ENCODE measurements at places on chromosomes 1 and 21.
A peak's percentile ranks its signal among the peaks of the same experiment; 100 is the strongest.

DNA sequence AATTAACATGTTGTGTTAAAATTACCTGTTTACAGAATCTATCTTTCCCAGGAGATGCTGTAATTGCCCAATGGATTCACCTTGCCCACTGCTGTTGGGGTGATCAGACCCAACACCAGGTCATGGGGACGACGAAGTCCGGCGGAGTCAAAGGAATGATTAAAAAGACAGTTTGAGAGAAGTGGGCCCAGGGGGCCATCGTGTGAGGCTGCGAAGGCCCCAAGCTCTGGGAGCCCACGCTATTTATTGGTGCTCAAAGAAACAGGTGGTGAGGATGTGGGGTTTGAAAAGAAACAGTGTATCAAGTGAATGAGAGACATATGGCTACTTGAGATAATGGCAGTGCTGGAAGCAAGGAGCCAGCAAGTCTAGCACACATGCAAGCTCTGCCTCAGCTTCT, 16.3 kb upstream of the L1TD1 start:
- H3K36me3 ChIP-seq, result no peaks in the 10 kb centered on the region
- no peak overlapping the region for H3K27ac ChIP-seq
- peaks cover 9% of the 10 kb centered on the region for H3K27me3 ChIP-seq
- H3K4me3 ChIP-seq, result no peak overlapping the region
- no peaks in the 10 kb centered on the region for H3K4me1 ChIP-seq

GRCh38 chr21:44272284-44272858, 10.7 kb upstream of the DNMT3L start:
- no peaks in the 10 kb centered on the region for H3K36me3 ChIP-seq
- H3K27me3 ChIP-seq, result no peaks in the 10 kb centered on the region
- no peak overlapping the region for H3K27ac ChIP-seq

DNA sequence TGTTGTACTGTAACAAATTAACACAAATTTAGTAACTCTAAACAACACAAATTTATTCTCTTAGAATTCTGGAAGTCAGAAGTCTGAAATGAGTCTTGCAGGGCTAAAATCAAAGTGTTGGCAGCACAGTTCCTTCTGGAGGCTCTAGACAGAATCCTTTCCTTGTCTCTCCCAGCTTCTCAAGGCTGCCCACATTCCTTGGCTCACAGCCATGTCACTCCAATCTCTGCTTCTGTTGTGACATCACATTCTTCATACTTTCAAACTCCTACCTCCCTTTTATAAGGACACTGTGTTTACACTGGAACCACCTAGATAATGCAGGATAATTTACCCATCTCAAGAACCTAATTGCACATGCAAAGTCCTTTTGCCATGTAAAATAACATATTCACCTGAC, 225.0 kb upstream of the PRMT6 start:
- no peaks in the 10 kb centered on the region for H3K36me3 ChIP-seq
- no peak overlapping the region for H3K27ac ChIP-seq
- no peak for DNase-seq
- H3K4me3 ChIP-seq, result no peak overlapping the region

GRCh38 chr1:100034470-100034869, 64.7 kb downstream of the SLC35A3 start:
- H3K27ac ChIP-seq, result no peak overlapping the region
- no peak overlapping the region for H3K4me3 ChIP-seq

- H3K27ac ChIP-seq, result peak overlapping the region; percentile 64
- H3K4me1 ChIP-seq, result peaks cover 11% of the 10 kb centered on the region
- no peak overlapping the region for H3K4me3 ChIP-seq
- H3K36me3 ChIP-seq, result peaks cover 38% of the 10 kb centered on the region
- H3K27me3 ChIP-seq, result no peaks in the 10 kb centered on the region
- no peak for DNase-seq
These were observed 20.4 kb upstream of the SRSF4 start for GRCh38 chr1:29202053-29202452.

DNA sequence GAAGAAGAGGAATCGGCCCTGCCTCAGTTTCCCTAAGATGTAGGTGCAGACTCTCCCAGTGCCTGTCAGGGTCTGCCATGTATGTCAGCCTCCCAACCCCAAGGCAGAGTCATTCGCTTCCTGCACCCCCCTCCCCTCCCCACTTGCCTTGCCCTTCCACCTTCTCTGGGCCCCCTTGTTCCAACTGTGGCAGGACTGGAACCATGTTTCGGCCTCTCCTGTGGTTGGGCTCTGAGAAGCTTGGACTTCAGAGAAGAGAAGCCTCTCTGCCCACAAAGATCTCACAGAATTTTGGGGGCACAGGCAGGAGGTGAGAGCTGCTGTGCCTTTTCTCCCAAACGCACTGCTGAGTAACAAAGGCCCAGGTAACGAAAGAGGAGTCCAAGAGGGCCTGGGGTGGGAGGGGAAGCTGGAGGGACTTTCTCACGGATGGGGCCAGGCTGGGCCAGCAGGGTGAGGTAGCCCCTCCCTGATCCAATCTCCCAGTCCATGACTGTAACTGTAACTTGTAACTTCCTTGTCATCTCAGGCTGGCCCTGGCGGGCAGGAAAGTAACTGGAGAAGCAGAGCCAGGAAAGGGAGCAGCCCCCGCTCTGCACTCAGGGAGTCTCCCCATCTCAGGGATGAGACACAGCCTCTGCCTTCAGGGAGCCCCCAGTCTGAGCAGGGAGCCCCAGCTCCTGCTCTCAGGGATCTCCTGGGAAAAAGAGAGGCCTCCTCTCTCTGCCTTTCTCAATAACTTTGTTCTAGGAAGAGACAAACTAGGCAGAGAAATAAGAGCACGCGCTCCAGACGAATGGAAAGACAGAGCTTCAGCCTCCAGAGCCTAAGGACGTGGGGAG, 11.3 kb downstream of the CRABP2 start:
- no peak for DNase-seq
- H3K4me3 ChIP-seq, result no peak overlapping the region
- H3K27me3 ChIP-seq, result peaks cover 10% of the 10 kb centered on the region
- no peak overlapping the region for H3K27ac ChIP-seq
- H3K36me3 ChIP-seq, result no peaks in the 10 kb centered on the region

GRCh38 chr1:246875041-246876026, 56.4 kb downstream of the AHCTF1 start:
- H3K27me3 ChIP-seq, result no peaks in the 10 kb centered on the region
- H3K4me3 ChIP-seq, result no peak overlapping the region
- H3K27ac ChIP-seq, result no peak overlapping the region
- H3K4me1 ChIP-seq, result peaks cover 11% of the 10 kb centered on the region

- H3K36me3 ChIP-seq, result no peaks in the 10 kb centered on the region
- DNase-seq, result no peak
- H3K4me3 ChIP-seq, result no peak overlapping the region
- peaks cover 6% of the 10 kb centered on the region for H3K27me3 ChIP-seq
These were observed 2.2 kb downstream of the RAB3B start for GRCh38 chr1:51988254-51988653.

- H3K27me3 ChIP-seq, result no peaks in the 10 kb centered on the region
- H3K27ac ChIP-seq, result no peak overlapping the region
- H3K4me1 ChIP-seq, result no peaks in the 10 kb centered on the region
- H3K36me3 ChIP-seq, result no peaks in the 10 kb centered on the region
- H3K4me3 ChIP-seq, result no peak overlapping the region
- no peak for DNase-seq
These were observed 27.6 kb upstream of the BCAS2 start for GRCh38 chr1:114609026-114609425.

GRCh38 chr1:25216123-25216522, 16.2 kb downstream of the SYF2 start:
- no peaks in the 10 kb centered on the region for H3K36me3 ChIP-seq
- H3K27me3 ChIP-seq, result no peaks in the 10 kb centered on the region
- H3K4me1 ChIP-seq, result no peaks in the 10 kb centered on the region
- no peak overlapping the region for H3K27ac ChIP-seq
